ENCODE measurements at places on chromosomes 3 and 15. TPM values are rescaled to one million over a fixed set of nuclear protein-coding genes. Genes with fewer than 3 reads are reported as not detected.

GRCh38 chr15:50519740-50520425 is 26.6 kb downstream of the USP50 start:
- H3K27ac ChIP-seq: no peak overlapping the region
- no peak for DNase-seq
- no peaks in the 10 kb centered on the region for H3K36me3 ChIP-seq
- H3K4me1 ChIP-seq: no peaks in the 10 kb centered on the region
- H3K27me3 ChIP-seq: no peaks in the 10 kb centered on the region
- H3K4me3 ChIP-seq: no peak overlapping the region

GRCh38 chr15:74865316-74865715 is 7.8 kb downstream of the SCAMP2 start:
- no peak overlapping the region for H3K27ac ChIP-seq
- no peak overlapping the region for H3K4me3 ChIP-seq
- peaks cover 19% of the 10 kb centered on the region for H3K36me3 ChIP-seq
- DNase-seq: no peak
- no peaks in the 10 kb centered on the region for H3K27me3 ChIP-seq
- H3K4me1 ChIP-seq: peaks cover 28% of the 10 kb centered on the region

DNA sequence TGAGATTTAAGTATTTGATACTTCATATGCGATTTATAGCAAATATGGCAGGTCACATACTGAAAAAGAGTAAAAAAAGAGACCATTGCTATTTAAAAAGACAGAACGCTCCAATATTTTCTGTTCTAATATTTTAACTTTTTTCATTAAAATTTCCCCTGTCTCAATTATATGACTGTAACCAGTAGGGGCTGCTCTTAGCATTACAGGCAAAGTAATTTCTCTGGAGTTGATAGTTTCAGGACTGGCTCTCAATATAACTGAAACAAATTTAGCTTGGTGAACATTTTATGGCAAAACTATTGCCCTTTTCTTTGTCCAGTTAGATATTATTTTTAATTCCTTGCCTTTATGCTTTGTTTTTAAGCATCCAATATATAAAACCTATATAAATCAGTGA is 286.3 kb upstream of the ROBO2 start:
- no peaks in the 10 kb centered on the region for H3K4me1 ChIP-seq
- H3K27me3 ChIP-seq: no peaks in the 10 kb centered on the region
- no peak for DNase-seq
- H3K36me3 ChIP-seq: no peaks in the 10 kb centered on the region

DNA sequence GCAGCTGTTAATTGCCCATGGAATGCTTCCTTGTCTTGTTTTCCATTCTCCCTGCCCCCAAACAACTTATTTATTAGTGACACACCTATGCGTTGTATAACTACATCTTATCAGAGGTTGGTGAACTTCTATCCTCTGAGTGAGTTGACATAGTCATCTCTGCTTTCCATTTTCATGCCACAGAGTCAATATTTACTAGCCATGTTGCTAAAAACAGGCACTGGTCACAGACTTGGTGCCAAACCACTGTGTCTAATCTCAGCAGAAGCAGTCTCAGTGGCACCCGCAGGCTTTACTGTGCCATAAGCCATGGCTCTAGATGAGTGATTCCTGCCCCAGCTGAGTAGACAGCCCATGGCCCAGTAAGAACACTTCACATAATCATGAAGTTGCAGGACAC is 26.5 kb downstream of the DAPK2 start:
- no peaks in the 10 kb centered on the region for H3K27me3 ChIP-seq
- no peak overlapping the region for H3K27ac ChIP-seq
- peak; percentile 45 for DNase-seq
- H3K4me3 ChIP-seq: no peak overlapping the region

- no peak overlapping the region for H3K4me3 ChIP-seq
- no peak for DNase-seq
- H3K36me3 ChIP-seq: no peaks in the 10 kb centered on the region
- no peaks in the 10 kb centered on the region for H3K4me1 ChIP-seq
- H3K27me3 ChIP-seq: no peaks in the 10 kb centered on the region
These were observed 169.4 kb downstream of the TBC1D2B start for GRCh38 chr15:77907824-77908751.

DNA sequence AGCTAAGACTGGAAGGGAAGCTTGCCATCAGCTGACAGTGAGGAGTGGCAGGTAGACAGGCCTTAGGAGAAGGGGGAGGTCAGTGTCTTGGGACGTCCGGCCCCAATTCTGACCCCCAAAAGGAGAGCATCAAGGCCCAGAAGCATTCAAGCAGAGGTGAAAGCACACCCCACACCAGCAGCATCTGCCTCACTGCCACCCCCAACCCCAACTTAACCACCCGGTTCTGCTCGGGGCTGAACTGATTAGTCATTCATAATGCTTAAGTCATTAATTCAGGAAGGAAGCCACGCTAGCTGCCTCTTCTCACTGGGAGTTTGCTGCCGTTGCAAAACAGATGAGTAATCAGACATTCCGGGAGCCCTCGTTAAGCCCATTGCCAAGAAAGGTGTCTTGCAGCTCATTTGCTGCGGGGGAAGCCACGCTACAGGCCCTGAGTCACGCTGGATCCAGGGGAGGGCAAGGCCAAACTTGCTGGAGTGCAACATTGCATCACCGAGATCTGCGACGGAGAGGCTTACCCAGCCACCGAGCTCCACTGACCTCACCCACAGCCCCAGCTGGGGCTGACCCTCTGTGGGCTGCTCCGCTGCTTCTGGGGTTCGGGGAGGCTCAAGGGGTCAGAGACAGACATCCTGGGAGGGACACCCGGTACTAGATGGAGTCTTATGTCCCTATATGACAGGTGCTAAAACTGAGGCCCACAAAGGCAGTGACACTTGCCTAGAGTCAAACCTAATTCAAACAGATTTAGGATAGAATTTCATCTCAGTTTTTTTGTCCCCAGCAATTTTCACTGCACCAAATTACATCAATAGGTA is 46.4 kb upstream of the HES1 start:
- DNase-seq: no peak
- no peaks in the 10 kb centered on the region for H3K36me3 ChIP-seq
- peaks cover 3% of the 10 kb centered on the region for H3K4me1 ChIP-seq
- H3K4me3 ChIP-seq: no peak overlapping the region
- H3K27me3 ChIP-seq: 0 out of 2 replicates have a peak, but pooled peaks cover 2% of the 10 kb centered on the region
- H3K27ac ChIP-seq: no peak overlapping the region

GRCh38 chr3:127744253-127744815 is 71.6 kb downstream of the ABTB1 start:
- H3K4me3 ChIP-seq: no peak overlapping the region
- peaks cover 19% of the 10 kb centered on the region for H3K36me3 ChIP-seq
- H3K4me1 ChIP-seq: peaks cover 13% of the 10 kb centered on the region
- no peaks in the 10 kb centered on the region for H3K27me3 ChIP-seq
- no peak overlapping the region for H3K27ac ChIP-seq

DNA sequence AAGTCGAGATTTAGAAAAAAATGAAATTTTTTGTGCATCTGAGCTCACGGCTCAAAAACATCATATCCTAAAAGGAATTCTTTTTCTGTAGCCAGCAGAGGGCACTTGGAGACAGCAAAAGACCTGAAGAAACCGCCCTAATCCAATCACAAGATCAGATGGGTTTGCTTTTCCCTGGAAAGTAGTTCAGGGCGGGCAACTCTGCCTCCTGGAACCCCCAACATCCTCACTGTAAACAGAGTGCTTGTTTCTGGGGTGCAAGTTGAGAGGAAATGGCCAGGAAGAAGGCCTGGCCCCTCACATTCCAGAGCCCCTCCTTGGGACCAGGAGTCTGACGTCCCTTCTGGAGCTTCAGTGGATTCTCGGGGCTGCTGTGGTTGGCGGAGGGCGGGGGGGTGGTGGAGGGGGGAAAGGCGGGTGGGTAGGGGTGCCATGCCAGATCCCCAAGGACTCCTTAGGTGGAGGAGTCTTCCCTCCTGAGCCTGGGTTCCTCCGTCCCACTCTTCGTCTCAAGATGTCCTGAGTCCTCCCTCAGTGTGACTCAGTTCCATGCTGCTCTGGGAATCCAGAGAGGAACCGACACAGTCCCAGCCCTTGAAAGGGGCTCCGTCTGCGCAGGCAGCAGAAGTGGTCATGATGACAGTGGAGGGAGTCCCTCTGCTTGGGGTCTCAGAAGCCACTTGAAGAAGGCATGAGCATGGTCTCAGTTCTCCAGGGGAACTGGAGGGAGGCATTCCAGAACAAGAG is 35.9 kb downstream of the CCK start:
- no peak overlapping the region for H3K4me3 ChIP-seq
- no peaks in the 10 kb centered on the region for H3K27me3 ChIP-seq
- DNase-seq: no peak
- no peaks in the 10 kb centered on the region for H3K36me3 ChIP-seq
- no peak overlapping the region for H3K27ac ChIP-seq

GRCh38 chr3:171789759-171790505 is 20.4 kb downstream of the PLD1 start:
- no peak overlapping the region for H3K4me3 ChIP-seq
- H3K36me3 ChIP-seq: no peaks in the 10 kb centered on the region
- no peaks in the 10 kb centered on the region for H3K27me3 ChIP-seq

DNA sequence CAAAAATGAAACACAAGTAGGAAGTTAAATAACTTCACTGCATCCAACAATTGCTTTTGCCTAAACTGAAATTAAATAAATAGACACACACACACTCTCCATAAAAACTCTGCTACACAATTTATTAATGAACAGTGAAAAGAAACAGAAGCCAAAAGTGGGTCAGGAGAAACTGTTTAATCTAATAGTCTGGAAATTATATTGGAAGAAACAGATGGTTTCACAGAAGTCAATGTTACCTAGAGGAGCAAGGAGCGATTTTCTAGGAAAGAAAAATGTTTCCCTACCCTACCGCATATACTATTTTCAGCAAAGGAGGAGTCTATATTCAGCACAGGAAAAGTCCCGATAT is 32.0 kb downstream of the RFTN1 start:
- peaks cover 22% of the 10 kb centered on the region for H3K36me3 ChIP-seq
- no peak for DNase-seq
- H3K4me3 ChIP-seq: no peak overlapping the region
- no peaks in the 10 kb centered on the region for H3K27me3 ChIP-seq

DNA sequence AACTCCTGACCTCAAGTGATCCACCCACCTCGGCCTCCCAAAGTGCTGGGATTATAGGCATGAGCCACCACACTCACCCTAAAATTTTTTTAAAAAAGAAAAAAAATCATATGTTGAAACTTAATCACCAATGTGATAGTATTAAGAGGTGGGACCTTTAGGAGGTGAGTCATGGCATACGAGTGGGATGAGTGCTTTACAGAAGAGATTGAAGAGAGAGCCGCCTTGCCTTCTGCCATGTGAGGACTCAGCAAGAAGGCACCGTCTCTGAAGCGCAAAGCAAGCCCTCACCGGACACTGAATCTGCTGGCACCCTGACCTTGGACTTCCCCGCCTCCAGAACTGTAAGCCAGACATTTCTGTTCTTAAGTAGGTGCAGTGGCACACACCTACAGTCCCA is 5.5 kb downstream of the ARPIN start:
- no peaks in the 10 kb centered on the region for H3K36me3 ChIP-seq
- no peak for DNase-seq
- no peaks in the 10 kb centered on the region for H3K4me1 ChIP-seq
- no peak overlapping the region for H3K4me3 ChIP-seq

GRCh38 chr3:99325402-99325801 is 313.0 kb upstream of the COL8A1 start:
- H3K4me1 ChIP-seq: no peaks in the 10 kb centered on the region
- H3K27ac ChIP-seq: no peak overlapping the region
- DNase-seq: no peak
- no peak overlapping the region for H3K4me3 ChIP-seq
- H3K27me3 ChIP-seq: no peaks in the 10 kb centered on the region
- no peaks in the 10 kb centered on the region for H3K36me3 ChIP-seq

DNA sequence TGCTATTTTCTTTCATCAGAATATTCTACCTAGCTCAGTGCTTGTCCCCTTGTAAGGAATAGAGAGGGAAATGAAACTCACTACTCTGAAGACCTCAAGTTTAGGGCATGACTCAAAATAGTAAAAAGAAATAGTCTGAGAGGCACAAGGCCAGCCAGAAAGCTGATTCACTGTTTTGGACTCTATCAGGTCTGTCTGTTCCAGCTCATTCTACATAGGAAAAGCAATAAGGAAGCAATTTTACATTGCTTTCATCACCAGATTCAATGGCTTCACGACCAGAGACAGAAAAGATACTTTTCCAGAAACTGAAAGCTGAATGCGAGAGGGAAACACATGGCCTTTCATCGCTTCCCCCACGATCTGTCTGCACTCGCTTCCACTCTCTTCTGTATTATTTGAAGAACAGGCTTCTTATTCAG is 276.0 kb downstream of the GBE1 start:
- no peak overlapping the region for H3K27ac ChIP-seq
- DNase-seq: peak; percentile 38
- no peaks in the 10 kb centered on the region for H3K27me3 ChIP-seq
- H3K36me3 ChIP-seq: no peaks in the 10 kb centered on the region
- peaks cover 9% of the 10 kb centered on the region for H3K4me1 ChIP-seq

- H3K4me1 ChIP-seq: no peaks in the 10 kb centered on the region
- no peak for DNase-seq
- no peak overlapping the region for H3K4me3 ChIP-seq
- H3K36me3 ChIP-seq: no peaks in the 10 kb centered on the region
- no peaks in the 10 kb centered on the region for H3K27me3 ChIP-seq
These were observed 22.7 kb upstream of the IREB2 start for GRCh38 chr15:78415284-78415683.

DNA sequence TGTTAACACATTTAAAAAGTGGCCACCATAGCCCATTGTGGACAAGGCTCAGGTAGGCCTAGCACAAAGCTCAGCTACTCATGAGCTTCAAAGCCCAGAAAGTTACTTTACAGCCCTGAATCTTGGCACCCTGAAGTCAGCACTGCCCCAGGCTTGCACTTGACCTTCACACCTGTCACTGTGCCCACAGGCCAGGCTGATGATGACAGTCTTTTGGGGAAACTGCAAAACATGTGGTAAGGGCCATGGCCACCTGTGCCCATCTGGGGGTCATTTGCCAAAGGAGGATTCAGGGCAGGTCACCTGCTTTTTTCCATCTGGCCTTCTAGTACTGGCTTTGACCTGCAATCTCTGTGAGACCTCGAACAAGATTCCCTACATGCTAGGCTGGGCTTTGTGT is 11.0 kb downstream of the CHDH start:
- H3K27me3 ChIP-seq: no peaks in the 10 kb centered on the region
- H3K4me3 ChIP-seq: no peak overlapping the region
- no peaks in the 10 kb centered on the region for H3K36me3 ChIP-seq
- H3K27ac ChIP-seq: no peak overlapping the region
- no peaks in the 10 kb centered on the region for H3K4me1 ChIP-seq

GRCh38 chr15:91186904-91187656 is 87.0 kb downstream of the SV2B start:
- no peaks in the 10 kb centered on the region for H3K4me1 ChIP-seq
- peaks cover 2% of the 10 kb centered on the region for H3K27me3 ChIP-seq
- no peak for DNase-seq

GRCh38 chr3:125072301-125072700 is 16.5 kb upstream of the HEG1 start:
- no peaks in the 10 kb centered on the region for H3K36me3 ChIP-seq
- no peak overlapping the region for H3K4me3 ChIP-seq
- no peak for DNase-seq
- H3K27me3 ChIP-seq: no peaks in the 10 kb centered on the region
- no peaks in the 10 kb centered on the region for H3K4me1 ChIP-seq

The NOX5 gene
- not detected for total RNA-seq

The SLC22A14 gene
- total RNA-seq: not detected

The PIGZ gene
- total RNA-seq: 0.90 TPM

The PIF1 gene
- 36.9 TPM for total RNA-seq

The TF gene
- 8.9 TPM for total RNA-seq

The GHSR gene
- total RNA-seq: not detected

The PLSCR4 gene
- total RNA-seq: not detected

The FAM81A gene
- total RNA-seq: 19.9 TPM

The MGLL gene
- total RNA-seq: 103 TPM

The PCOLCE2 gene
- 0.41 TPM for total RNA-seq

The SHQ1 gene
- total RNA-seq: 34.2 TPM

The ZNF35 gene
- 18.2 TPM for total RNA-seq

The SLC12A1 gene
- total RNA-seq: not detected
